ENCODE measurements at places on chromosomes 6 and 20. TPM values are rescaled to one million over a fixed set of nuclear protein-coding genes. Genes with fewer than 3 reads are reported as not detected.

Gene CST4
- not detected for polyA plus RNA-seq

Gene ARFGEF3
- polyA plus RNA-seq = 1.7 TPM

Gene DPM1
- 42.2 TPM for polyA plus RNA-seq

Gene METTL24
- 0.37 TPM for polyA plus RNA-seq

Gene CCN5
- polyA plus RNA-seq = 0.06 TPM

Gene ZNF512B
- 23.0 TPM for polyA plus RNA-seq

Gene KCNQ2
- 3.5 TPM for polyA plus RNA-seq

Gene HSPA12B
- 21.4 TPM for polyA plus RNA-seq

Gene VSTM2L
- 3.5 TPM for polyA plus RNA-seq

Gene TLDC2
- 0.40 TPM for polyA plus RNA-seq

Gene HS3ST5
- 0.54 TPM for polyA plus RNA-seq
